ENCODE measurements at places on chromosomes 12 and 14.

DNA sequence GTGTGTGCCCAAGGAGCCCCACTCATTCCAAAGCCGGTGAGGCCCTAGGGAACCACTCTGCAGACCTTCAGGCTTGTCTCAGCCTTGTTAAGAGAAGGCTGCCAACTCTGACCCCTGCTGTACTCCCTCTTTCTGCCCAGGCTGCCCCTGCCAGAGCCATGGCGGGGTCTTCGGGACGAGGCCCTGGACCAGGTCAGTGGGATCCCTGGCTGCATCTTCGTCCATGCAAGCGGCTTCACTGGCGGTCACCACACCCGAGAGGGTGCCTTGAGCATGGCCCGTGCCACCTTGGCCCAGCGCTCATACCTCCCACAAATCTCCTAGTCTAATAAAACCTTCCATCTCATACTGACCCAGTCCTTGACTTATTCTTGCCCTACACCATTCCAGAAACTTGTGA, 7.3 kb downstream of the MYG1 start:
- no peak for ATAC-seq

DNA sequence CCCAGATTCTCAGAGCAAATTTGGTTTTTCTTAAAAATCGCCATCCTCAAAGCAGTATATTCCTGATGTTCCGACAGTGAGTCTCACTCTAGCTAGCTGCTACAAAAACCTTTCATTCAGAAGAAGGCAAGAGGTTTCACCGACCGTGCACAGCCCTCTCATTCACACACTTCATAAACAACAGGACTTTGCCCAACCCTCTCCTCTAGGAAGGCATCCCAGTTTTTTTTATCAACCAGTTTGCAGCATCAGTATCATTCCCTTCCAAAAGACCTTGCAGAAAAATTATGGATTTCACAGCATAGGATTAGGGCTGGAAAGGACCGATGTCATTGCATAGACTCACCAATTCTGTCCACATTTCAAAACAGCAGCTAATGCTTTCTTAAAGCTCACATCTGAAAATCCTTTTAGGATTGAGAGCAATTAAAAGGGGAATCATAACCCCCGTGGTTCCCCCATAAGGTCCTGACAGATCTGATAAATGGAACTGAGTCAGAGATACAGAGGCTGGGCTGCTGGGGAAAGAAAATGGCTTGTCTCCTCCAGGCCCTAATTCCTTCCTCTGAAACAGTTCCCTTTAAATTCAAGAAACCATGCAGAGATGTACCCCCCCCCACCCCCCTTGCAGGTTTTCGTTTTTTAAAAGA, 597 bp downstream of the SVOP start:
- ATAC-seq, result no peak

DNA sequence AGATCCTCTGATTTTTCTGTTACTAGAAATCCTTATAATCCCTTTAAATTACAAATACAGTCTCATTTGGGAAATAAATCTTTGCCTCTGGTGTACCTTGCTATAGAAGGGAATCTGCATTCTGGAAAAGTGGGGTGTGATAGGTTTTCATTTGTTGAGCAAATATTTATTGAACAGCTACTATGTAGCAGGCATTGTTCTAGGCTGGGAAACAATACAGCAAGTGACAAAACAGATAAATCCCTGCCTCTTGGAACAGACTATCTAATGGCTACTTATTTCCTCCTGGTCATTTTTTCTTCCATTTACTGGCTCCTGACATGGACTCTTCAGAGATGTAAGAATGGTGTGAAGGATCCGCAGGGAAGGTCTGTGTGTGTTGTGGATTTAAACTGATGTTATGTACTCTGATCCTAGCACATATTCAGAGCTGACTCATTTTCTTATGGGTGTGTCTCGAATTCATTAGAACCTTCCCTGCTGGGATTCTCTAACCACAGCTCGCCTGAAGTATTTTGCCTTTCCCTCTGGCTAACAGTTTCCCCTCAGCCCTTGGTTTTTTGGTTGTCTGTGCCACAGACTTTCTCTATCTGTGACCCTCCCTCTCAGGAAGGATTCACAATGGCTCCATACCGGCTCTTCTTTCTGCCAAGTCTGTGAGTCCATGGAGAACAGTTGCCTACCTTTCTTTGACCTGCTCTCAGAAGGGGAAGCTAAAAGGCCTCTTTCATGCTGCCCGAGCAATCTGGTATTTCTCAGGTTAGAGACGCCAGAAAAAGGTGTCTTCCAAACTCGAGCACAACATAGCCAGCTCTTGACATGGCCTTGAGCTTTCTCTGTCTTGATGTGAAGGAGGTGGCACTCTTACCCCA, 53.7 kb downstream of the TMTC2 start:
- ATAC-seq, result peak; percentile 79

DNA sequence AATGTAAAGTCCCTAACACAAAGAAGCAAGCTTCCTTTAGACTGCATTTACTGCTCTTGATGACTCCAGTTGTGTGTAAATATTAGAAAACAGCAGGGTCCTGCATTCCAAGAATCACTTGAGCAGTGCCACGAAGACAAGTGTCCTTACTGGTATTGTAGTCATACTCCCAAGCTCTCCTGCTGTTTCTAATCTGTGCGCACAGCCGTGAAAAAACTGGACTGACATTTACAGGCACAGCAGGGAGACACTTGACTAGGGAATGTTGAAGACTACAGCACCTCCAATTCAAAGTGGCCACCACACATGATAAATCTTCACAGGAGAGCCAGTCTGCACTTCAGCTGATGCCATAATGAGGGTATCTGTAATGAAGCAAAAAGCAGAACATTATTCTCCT, 91.4 kb downstream of the VRK1 start:
- ATAC-seq, result no peak

DNA sequence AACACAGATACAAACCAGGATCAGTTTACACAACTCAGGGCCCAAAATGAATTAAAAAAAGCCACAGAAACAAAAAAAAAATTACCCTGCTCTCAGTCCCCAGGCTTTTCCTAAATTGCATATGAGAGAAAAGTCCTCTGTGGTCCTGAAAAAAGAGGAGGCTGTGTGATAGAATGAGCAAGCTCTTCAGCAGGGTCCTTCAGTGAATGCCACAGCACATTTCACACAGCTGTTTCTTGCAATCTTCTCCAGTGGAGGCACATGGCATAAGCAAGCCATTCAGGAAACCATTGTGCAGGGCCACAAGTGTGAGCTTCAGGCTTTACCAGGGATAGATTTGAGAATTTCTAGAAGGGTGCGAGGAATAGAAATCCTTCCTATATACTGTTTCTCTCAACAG, 168.5 kb downstream of the PPM1H start:
- ATAC-seq, result no peak

GRCh38 chr14:65410640-65411039, 1.9 kb upstream of the FUT8 start:
- no peak for ATAC-seq

DNA sequence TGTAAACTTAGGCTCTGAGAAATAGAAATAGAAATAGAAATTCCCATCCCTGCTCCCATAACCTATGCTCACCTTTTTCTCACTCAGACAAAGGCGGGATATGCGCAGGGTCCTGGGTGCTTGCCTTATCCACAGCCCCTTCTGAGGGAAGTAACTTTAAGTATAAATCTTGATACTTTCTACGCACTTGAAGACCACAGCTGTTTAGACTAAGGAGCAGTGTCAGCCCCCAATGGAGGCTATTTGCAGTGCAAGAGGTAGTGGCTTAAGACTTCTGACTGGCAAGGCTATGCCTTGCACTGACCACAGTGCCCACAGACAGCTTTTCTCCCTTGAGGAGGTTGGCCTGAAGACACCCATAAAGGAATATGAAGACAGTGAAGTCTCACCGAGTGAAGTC, 35.2 kb downstream of the ASCL1 start:
- ATAC-seq, result no peak

DNA sequence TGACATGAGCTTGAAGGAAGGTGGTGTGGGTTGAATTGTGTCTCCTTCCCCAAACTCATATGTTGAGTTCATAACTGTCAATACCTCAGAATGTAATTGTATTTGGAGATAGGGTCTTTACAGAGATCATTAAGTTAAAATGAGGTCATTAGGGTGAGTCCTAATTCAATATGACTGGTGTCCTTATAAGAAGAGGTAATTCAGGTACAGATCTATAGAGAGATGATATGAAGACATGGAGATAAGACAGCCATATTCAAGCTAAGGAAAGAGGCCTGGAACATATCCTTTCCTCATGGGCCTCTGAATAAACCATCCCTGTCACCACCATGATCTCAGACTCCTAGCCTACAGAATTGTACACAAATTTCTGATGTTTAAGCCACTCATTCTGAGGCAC, 514.7 kb upstream of the MGAT4C start:
- ATAC-seq, result no peak

GRCh38 chr12:120825337-120825736, 78.8 kb downstream of the SPPL3 start:
- no peak for ATAC-seq

GRCh38 chr12:12776261-12776660, 9.2 kb upstream of the APOLD1 start:
- ATAC-seq, result no peak

GRCh38 chr14:53032161-53032803, 81.4 kb upstream of the FERMT2 start:
- ATAC-seq, result peak; percentile 93

DNA sequence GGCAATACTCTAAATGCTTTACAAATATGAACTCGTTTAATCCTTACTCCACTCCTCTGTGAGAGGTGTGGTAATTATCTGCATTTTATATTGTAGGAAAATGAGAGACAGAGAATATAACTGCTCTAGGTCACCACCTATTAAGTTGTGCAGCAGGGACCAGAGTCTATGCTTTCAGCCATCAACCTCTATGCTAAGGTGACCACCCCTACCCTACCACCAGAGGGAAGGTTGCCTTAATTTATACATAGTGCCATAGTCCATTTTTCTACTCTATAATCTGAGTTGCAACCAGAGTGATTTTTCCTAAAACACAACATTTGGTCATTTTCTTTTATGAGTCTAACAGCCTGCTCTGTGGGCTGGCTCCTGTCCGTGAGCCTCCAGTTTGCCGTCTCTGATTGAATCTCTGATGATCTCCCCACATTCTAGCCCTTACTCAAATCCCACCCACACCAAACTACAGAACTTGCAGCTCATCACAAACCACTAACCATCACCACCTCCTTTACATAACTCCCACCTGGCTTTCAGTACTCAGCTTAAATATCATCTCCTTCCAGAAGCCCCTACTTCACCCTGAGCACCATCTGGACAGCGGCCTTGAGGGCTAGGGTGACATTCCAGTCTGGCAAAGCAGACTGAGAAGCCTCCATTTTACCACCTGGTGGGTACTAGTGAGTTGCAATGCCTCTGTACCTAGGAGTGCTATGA, 126.6 kb downstream of the PPM1H start:
- ATAC-seq, result no peak

GRCh38 chr14:54722791-54723432, 156.0 kb downstream of the SAMD4A start:
- ATAC-seq, result peak; percentile 79

- ATAC-seq, result no peak
Observed at GRCh38 chr12:124861898-124862676, 1.6 kb downstream of the SCARB1 start.

GRCh38 chr12:53838978-53839377, 87.2 kb upstream of the CISTR start:
- ATAC-seq, result no peak

DNA sequence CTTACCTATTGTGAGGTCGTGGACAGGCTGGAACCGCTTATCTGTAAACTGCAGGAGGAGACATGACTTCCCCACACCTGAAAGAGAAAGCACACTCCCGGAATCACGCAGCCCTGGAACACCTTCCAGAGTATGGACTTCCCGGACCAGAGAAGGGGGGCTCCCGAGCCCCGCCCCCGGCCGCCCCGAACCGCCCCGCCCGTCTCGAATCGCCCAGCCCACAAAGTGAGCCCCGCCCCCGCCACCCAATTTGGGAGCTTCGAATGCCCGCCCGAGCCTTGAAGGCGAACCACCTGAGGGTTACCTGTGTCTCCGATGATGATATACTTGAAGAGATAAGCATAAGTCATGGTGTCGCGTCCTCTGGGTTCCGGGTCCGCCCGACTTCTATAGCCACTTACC, 235 bp downstream of the RAB2B start:
- ATAC-seq, result peak; percentile 80

- no peak for ATAC-seq
Observed at GRCh38 chr12:12715459-12716150, 1.6 kb upstream of the CDKN1B start.

GRCh38 chr14:62168564-62169155, 406.4 kb downstream of the SNAPC1 start:
- ATAC-seq, result no peak
